ENCODE measurements at places on chromosomes 16 and 17. TPM values are rescaled to one million over a fixed set of nuclear protein-coding genes. Genes with fewer than 3 reads are reported as not detected.

DNA sequence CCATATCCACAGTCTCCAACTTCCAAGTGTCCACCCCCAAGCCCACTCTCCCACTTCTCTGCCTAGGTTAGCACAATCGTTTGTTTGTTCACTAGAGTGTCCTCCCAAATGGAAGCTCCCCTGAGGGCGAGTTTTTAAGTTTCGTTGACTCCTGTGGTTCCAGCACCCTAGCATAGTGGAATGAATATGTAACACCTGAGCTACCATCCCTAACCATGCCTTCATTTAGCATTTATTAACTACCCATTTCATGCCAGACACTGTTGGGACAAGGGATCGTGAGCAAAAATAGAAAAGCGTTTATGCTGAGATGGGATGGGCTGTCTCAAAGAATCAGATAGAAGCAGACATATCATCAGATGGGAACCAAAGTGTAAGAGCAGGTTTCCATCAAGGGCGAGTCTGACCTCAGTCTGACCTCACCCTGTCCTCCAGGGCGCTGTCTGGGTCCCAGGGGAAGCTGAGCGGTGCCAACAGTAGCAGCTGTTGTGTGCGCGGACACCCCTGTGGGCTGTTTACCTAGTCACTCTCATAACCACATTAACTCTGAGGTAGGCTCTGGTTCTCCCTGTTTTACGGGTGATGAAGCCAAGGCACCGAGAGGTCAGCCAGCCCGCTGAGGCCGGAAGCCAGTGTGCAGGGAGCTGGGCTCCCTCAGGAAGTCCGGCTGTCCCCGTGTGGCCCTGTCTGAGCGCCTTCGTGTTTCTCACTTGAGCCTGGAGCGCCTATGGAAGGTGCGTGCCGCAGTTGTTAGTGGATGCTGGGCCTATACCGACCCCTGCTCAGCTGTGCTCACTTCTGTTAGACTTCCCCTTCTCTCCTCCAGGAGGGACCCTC is 6.2 kb downstream of the CNP start:
- no peak for DNase-seq

Gene CACNG5
- not detected for total RNA-seq

Gene AOC3
- total RNA-seq = 61.7 TPM

DNA sequence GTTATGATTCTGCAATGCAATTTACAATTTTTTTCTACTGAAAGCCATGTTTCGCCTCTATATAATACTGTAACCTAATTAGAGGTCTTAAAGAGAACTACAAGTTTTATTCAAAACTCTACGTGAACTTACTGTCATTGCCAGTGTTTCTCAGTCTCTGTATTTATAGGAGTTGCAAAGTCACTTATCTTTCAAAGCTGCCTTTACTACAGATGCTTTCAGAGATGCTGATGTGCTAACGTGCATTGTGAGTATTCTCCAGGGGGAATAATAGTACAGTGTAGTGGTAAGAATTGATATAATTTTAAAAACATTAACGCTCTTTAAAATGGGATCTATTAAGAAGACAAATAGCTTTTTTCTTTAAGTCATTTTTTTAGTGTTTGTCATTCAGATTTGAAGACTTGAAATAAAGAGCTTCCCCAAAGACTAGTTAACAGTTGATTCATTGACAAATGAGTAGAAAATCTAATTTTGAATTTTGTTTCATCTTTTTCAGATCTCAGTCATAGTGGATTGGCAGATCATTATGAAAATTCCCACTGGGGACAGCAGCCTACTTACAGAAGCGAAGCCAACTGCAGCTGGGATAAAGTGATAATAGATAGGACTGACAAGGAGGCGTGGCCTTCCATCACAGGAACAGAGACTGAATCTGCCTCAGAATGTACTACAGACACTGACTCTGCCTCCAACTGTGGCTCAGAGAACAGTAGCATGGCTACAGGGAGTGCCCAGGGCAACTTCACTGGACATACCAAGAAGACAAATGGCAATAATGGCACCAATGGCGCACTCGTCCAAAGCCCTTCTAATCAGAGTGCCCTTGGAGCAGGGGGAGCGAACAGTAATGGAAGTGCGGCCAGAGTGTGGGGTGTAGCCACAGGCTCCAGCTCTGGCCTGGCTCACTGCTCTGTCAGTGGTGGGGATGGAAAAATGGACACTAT is 79.9 kb downstream of the TMC6 start:
- no peak for DNase-seq

DNA sequence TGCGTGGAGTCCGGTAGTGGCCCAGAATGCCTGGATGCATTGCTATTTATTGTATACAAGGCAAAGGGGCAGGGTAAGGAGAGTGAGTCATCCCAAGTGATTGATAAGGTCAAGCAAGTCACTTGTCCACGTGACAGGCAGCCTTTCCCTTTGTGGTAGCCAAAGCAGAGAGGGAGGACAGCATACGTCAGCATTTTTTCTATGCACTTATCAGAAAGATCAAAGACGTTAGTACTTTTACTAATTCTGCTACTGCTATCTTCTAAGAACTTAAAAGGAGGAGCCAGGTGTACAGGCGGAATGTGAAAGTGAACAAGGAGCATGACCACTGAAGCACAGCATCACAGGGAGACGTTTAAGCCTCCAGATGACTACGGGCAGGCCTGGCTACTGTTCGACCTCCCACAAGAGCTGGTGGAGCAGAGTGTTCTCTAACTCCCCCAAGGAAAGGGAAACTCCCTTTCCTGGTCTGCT is 47.9 kb upstream of the ARL4D start:
- no peak for DNase-seq

Gene TPSD1
- total RNA-seq = 0.27 TPM

Gene HBM
- total RNA-seq = 10.4 TPM

- no peak for DNase-seq
These were observed 12.1 kb downstream of the HEATR9 start for GRCh38 chr17:35856603-35857002.

- no peak for DNase-seq
These were observed 46.7 kb downstream of the C17orf67 start for GRCh38 chr17:56786989-56787482.

Gene KRTAP17-1
- total RNA-seq = not detected

GRCh38 chr17:50190293-50190602 is 11.2 kb downstream of the COL1A1 start:
- DNase-seq = no peak

Gene PYY
- total RNA-seq = not detected

DNA sequence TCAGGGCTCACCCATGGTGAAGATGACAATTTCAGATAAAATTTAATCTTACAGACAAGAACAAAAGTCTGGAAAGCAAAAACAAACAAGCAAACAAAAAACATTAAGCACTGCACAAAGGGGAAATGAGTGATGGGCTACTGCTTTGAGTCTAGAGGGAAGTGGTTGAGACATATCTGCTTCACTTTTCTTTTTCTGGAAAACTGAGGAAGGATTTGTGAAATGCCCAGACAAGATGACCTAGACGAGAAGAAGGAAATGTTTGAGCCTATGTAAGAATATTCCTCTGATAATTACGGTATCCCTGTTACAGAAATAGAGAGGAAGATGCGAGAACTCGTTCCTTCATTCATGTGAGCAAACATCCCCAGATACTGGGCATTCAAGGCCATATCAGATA is 11.5 kb upstream of the HYDIN start:
- DNase-seq = no peak

Gene KRT40
- total RNA-seq = not detected

Gene CFAP97D1
- not detected for total RNA-seq

DNA sequence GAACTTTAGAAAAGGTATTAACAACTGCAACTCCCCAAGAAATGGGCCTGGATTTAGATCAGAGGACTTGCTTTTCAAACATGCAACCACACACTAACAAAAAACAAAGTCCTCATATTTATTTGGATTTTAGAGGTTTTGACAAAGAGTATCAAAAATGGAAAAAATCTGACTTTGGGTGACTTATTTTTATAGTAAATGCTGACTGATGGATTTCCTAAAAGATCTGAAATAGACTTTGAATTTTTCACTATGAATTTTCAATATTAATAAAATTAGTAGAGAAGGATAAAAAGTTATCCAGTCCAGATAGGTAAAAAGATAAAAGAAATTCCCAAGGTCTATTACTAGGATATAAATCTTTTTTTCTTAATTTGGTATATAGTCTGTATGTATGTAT is 253.5 kb downstream of the KCNJ2 start:
- DNase-seq = no peak

- DNase-seq = no peak
These were observed 28.8 kb upstream of the RNF43 start for GRCh38 chr17:58446086-58446485.

DNA sequence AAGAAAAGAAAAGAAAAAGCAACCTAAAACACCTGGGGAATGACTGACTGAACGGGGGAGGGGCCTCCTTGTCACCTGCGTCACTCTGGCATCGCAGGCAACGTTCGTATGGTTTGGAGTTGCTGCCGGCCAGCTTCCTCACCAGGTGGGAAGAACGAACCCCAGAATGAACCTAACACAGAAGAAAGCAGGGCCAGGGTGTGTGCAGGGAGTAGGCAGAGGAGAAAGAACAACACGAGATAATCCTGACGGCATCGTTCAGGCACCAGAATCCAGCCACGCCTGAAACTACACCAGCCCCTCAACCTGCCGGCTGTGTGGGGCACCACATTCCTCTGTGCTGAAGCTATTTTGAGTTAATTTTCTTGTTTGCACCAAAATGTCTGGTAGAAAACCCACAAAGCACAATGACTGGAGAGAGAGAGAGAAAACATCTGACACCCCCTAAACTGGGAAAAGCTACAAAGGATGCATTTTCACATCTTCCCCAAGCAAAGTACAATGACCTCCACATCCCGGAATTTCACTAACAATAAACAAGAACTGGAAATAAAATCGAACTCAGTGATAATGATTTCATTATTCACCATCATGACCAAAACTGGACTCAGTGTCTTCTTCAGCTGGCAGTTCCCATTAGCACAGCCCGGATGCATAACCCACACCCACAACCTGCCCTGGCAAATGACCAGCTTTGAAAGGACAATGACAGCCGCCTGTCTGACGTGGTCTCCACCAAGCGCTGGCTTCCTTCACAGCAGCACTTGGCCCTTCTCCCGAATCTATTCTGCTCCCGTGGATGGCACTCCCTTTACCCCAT is 23.6 kb downstream of the RAB40B start:
- DNase-seq = no peak

- no peak for DNase-seq
These were observed 174.6 kb downstream of the AATF start for GRCh38 chr17:37123386-37123785.

- no peak for DNase-seq
These were observed 705 bp upstream of the CDRT4 start for GRCh38 chr17:15468126-15468525.

- DNase-seq = peak; percentile 75
These were observed 75.4 kb upstream of the SDK2 start for GRCh38 chr17:73719588-73720071.

Data from sciatic nerve (tissue), 2 donors.